ENCODE measurements at places on chromosomes 7 and 10.

DNA sequence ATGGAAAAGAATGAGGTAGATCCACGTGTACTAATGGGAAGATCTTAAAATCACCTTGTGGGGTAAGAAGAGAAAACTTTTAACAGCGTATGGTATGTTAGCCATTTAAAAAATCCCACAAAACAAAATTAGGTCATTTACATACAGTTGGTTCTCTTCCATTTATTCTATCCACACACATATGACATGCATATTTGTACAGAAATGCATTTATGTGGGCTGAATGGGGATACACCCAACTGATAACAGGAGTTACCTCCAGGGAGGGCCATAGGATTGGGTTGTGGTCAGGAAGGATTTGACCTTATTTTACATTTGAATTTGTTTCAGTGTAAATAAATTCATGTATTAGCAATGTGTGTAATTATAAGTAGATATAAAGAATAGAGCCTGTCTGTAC is 71.5 kb downstream of the MCMBP start:
- DNase-seq, result no peak

DNA sequence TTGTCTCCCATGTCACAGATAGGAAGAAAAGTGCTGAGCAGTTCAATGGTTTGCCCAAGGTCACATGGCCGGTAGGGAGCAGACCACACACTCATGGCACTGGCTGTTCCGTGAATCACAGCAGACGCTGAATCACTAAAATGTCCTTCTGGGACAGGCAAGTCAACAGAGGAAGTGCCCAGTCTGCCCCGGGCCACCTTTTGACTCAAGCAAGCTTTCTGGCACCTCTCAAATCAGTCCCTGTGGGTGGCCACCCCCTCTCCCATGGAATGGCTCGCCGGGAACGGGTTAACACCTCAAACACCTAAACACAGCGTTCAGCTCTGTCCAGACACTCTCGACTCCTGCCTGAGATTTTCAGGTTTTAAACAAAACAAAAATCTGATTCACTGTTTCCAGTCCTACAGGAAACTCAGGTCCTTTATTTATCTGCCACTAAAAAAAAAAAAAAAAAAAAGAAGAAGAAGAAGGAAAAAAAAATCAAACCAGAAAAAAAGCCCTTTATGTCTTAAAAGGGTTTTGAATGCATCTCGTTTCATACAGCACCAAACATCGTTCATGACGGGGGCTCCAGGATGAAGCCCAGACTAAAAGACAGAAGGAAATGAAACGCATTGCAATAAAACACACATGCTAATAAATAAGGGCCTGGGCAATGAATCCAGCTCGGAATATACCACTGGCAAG is 15.5 kb downstream of the CARD11 start:
- DNase-seq, result no peak

DNA sequence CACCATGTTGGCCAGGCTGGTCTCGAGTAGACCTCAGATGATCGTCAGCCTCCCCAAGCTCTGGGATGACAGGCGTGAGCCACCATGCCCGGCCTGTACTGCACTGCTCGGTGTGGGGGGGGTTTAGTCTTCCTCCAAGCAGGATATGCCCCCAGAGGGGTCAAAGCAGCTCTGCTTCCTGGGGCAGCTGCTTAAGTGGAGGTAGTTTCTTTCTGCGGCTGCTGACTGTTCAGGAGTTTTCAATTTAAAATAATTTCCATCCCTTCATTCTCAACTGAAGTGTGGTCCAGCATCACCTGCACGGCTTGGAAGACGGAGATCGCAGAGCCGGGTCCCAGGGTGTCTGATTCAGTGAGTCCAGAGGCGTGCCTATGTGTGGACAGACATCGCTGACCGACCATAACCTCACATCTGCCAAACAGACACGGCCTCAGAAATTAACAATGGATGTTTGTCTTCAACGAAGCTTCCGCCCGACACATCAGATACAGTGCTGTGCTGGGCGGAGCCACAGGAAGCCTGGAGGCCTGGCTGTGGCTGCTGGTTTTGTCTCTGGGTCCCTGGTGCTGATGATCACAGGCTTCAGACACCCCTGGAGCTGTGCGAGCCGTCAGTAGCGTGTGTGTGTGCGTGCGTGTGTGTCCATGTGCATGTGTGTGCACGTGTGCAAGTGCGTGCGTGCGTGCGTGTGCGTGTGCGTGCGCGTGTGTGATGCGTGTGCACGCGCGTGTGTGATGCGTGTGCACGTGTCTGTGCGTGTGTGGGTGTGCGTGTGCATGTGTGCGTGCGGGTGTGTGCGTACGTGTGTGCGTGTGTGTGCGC is 226.5 kb upstream of the PITRM1 start:
- no peak for DNase-seq

GRCh38 chr10:132705173-132705572 is 80.8 kb downstream of the NKX6-2 start:
- DNase-seq, result no peak

- no peak for DNase-seq
Observed at GRCh38 chr7:10022957-10023356, 950.7 kb upstream of the PHF14 start.

DNA sequence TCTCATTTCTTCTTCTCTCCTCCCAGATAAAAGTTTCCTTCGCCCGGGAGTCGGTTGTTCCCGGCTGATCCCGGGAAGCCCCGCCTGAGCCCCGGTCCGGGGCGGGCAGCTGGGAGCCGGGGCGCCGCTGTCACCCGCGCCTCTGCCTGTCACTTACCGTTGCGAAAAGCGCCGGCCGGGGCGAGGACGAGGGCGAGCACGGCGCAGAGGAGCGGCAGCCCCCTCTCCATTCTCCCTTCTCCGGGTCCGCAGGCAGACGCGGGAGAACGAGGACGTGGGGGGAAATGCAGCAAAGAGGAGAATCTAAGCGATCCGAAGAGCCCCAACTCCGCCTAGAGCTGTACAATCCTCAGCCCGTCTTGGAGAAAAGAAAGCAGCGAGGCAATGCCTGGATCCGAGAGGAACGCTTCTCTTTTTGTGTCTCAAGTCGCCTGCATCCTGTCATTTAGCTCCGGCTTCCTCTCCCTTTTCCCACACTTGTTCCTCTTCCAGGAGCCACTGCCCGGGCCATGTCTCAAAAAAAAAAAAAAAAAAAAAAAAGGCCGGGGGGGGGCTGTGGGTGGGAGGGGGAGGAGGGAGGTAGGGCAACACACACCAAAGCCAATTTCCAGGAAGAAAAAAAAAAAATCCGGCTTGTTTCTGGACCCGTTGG is at the start of gene NRP1:
NRP1 (minus strand) TSS at position 515 of the 652 bp plus-strand sequence; CDS start at position 230, 285 bp downstream.
- DNase-seq, result no peak

Data from CD4-positive, alpha-beta T cell treated with Interferon gamma for 1 hour (primary cell).